ENCODE measurements at places on chromosomes 16 and 17.

DNA sequence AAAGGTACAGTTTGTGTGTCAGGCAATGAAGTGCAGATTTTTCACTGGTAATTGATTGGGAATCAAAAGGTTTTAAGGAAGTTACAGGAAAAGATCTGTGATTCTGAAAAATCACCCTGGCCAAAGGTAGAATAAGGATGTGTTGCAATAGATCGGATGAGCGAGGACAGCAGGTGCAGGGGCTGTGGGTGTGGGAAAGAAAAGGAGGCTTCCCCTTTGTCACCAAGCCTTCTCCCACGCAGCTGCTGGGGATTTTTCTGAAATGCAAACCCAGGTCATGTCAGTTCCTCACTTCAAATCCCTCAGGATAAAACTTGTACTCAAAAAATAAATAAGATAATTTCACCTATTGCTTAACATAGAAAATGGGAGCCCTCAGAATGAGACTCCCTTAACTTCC is 47.9 kb upstream of the ARHGAP17 start:
- DNase-seq, result no peak

DNA sequence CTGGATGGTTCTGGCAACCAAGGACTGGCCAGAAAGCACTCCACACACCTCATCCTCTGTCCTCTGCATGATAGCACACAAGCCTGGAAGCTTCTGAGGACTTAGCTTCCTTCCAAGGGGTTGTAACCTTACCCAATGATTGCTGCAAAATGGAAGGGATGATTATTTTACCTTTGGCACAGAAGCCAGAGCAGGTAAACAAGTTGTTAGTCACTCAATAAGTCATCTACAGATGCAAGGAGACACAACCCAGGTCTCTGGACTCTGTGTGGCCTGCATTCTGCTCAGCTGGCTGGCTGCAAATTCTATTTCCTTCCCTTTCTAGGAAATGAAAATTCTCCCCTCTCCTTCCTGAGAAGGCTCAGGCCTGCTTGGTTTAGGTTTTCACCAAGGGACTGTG is 26.7 kb upstream of the DYNLL2 start:
- no peak for DNase-seq

DNA sequence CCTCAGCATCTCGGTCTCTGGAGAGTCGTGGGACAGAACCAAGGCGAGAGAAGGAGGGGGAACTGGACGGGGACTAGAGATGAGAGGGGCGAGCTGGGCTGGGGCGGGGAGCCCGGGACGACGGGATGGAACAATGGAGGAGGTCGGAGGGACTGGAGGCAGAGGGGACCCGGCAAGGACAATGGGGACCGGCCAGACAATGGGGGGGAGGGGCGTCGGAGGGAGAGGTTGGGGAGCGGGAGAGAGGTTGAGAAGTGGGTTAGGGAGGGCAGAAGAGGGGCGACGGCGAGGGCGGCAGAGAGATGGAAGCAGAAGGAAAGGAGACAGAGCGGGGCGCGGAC is 719 bp downstream of the NGFR start:
- no peak for DNase-seq

- DNase-seq, result no peak
These were observed 65.3 kb upstream of the NUDT7 start for GRCh38 chr16:77657016-77657415.

DNA sequence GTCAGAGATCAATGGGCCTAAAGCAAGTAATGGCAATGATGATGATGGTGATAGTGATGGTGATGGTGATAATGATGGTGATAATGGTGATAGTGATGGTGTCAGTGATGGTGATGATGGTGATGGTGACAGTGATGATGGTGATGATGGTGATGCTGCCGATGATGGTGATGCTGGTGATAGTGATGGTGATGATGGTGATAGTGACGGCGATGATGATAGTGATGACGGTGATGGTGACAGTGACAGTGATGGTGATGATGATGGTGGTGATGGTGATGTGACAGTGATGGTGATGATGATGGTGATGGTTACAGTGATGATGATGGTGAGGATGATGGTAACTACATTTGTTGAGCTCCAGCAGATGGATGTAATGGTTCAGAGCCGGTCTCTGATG is 30.8 kb upstream of the OR4D1 start:
- no peak for DNase-seq

- DNase-seq, result no peak
These were observed 11.4 kb downstream of the PDK2 start for GRCh38 chr17:50106393-50107131.

GRCh38 chr16:85195900-85196772 is 83.9 kb upstream of the CIBAR2 start:
- DNase-seq, result no peak

DNA sequence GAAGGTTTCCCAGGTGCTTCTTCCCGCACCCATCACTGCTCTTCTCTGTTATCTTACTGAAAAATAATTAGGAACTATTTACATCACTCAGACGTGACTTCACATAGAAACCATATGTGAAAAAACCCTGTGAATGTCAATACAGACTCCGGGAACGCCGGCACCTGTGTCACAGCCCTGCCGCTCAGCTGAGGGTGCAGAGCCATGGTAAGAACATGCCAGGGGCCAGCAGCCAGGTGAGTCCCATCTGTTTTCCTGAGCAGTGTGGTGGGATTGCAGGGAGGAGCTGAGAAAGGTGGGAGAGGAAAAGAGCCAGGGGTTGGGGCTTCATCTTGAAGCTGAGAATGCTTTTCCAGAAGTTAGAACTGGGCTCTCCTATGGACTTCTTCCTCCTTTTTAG is 13.7 kb downstream of the FOXF1 start:
- DNase-seq, result no peak

DNA sequence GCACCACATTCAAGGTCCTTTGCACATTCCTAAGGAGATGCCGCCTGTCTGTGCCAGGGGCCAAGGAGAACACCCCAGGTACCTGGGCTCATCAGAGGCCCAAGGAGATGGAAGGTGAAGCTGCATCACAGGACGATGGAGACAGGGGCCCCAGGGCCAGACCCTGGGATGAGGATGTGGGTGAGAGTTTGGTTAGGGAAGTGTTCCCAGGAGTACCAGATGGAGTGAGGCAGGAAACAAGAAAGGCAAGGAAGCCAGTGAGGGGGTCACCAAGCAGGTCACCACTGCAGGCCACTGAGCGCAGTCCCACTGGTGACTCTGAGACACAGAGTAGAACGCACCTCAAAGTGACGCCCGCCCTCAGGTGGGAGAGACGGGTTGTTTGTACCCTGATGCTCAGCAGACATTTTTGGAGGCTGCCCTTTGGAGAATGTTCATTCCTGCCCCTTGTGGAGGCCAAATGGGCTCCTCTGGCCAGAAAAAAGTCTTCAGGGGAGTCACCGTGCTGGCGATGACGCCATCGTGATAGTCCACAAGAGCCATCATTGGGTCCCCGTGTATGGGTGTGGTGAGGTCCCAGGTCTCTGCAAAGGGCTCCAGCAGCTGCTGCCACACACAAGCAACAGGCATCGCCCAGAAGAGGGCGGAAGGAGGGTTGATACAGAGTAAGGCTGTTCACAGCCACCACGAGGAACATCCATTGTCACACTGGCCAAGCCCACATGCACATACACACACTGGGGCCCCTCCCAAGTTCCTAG is 57.5 kb downstream of the BEAN1 start:
- DNase-seq, result no peak

GRCh38 chr16:67084345-67085028 is 25.3 kb upstream of the PHAF1 start:
- DNase-seq, result no peak

DNA sequence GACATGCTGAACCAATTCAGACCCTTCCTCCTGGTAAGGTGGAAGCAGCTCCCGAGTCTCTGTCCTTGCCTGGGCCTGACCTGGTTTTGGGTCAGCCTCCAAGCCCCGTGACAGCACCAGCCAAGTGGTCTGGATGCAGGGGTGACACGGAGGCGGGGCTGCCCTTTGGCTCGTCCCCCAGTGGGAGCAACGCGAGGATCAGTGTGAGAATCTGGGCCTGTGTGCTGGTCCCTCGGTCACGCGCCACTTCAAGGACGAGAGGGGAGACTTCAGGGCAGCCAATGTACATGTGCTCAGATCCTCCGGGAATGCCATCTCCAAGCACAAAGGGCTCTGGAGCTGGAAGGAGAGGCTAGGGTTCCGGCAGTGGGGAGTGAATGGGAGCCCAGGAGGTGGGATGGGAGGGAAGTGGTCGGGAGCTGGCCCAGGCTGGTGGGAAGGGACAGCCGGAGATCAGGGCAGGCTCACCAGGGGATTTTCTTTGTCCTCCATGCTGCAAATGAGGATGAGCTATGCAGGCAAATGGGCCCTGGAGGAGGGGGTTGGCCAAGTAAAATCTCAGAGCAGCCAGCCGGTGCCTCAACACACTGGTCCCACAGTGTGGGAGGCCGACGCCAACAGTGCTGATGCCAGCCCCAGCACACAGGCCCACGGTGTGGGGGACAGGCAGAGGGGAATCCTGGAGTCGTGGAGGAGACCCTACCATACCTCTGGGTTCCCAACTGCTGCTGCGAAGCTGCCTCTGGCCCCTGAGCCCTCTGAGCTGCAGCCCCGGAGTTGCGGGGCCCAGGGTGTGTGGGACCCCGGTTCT is 4.2 kb upstream of the NDRG4 start:
- DNase-seq, result no peak

DNA sequence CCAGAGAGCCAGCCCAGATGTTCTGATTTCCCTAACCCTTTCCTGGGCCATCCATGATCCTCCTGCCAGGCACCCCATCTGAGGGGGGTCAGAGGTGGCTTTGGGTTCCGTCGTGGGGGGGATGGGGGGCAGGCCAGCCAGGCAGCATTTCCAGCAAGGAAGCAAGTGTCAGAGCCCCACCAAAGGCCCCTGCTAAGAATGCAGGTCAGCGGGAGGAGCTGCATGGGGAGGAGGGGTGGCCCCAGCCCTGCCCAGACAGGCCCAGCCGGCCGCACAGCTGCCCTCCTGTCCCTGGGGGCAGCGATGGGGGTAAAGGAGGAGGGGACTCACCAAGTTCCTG is 2.3 kb upstream of the SCRN2 start:
- DNase-seq, result no peak

DNA sequence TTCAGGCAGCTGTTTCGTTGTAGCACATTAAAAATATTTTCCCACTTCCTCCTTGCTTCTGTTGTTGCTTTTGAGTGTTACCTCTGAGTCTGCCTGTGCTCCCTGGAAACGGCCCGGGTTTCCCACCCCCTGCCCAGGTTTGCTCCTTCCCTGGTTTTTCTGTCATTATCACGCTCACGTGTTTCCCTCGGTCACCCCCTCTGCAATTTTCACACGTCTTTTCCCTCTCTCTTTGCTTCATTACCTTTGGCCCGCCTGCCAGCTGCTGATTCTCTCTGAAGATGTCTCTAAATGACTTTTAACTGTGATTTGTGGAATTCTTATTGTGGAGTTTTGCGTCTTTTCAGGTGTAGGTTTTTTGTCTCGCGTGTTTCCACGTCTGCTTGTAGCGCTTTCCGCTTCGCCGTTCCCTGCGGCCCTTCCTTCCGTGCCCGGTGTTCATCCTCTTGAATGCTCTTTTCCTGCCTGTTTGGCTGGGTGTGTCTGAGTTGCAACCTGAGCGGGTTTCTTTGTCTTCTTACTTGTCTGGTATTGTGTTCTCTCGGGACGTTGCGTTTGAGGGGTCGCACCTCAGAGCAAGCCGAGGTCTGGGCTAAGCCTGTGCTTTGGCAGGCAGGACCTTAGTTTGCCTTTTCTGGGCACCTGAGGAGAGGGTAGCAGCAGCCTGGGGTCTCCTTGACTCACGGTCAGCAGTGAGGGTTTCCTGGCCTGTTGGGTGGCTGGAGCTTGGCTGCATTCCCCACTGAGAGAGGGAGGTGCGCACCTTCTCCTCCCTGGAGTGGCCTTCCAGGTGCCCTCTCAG is 96.3 kb upstream of the ZNF750 start:
- no peak for DNase-seq

DNA sequence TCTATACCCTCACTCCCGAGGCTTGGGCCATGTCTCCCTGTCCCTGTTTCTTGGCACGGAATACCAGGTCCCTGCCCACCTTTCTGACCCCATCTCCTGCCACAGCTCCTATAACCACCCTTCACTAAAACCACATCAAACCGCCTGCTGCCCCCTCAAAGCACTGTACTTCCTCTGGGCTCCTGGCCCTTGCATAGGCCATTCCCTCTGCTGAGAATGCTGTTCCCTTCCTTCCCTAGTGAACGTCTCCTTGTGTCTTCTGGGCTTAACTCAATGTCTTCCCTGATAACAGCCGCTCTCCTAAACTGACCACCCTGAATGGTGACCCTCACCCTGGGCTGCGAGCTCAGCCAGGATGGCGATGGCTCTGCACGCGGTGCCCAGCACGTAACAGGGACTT is 10.7 kb downstream of the AANAT start:
- no peak for DNase-seq

- DNase-seq, result no peak
These were observed 21.4 kb upstream of the NPTX1 start for GRCh38 chr17:80497726-80498241.

DNA sequence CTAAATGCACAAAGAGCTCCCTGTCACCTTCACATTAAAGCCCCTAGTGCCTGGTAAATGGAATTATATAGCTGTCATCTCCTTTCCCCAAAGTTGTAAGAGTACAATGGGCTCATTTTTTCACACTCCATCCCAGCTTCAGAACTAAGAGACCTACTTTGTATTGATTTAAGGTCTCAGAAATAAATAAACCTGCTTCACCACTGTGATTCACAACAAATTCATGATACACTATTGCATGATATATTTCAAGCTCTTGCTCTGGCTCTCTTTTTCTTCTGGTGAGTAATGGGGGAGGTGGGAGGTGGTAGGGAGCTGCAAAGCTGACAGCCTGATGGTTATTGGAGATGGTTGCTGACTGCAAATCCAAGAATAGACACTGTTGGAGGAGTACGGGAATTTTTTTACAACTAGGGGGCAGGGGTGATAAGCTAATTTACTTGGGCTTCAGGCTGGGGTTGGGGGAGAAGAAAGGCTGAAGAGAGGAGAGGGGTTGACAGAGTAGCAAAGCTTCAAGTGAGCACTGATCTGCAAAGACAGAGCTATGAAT is 189.9 kb downstream of the AATF start:
- no peak for DNase-seq

DNA sequence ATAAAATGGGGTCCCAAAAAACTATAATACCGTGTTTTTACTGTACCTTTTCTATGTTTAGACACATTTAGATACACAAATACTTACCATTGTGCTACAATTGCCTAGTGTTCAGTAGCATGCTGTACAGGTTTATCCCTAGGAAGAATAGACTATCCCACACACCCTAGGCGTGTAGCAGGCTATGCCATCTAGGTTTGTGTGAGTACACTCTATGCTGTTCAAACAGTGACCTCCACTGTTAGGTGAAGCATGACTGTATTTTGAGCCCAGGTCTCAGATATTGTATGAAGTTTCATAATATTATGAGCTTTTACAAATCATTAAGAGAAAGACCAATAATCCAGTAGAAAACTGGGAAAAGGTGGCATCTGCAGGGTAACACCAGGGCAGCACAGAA is 23.6 kb downstream of the MILR1 start:
- no peak for DNase-seq

- peak; percentile 85 for DNase-seq
These were observed 179.6 kb upstream of the TNRC6C start for GRCh38 chr17:77778636-77779489.

DNA sequence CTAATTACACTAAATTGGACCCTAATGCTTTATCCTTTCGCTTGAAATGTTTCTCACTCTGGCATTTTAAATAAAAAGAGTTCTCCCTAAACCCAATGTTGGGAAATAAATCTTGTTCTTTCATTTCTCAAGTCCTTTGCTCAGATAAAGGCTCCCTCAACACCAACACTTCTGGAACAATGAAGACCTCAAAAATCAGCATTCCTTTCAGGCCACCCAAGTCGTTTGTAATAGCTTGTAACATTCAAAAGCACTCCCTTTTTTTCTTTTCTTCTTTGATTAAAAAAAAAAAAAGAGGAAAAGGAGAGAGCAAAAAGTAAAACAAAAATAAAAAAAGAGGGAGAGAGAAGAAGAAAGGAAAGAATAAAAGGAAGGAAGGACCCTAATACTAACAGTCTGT is 23.3 kb upstream of the FOXJ1 start:
- no peak for DNase-seq

Measured in NCI-H1092 (cell line).